ENCODE measurements at places on chromosomes 3 and 15. TPM values are rescaled to one million over a fixed set of nuclear protein-coding genes. Genes with fewer than 3 reads are reported as not detected.

GOLGA8H gene
- 0.64 TPM for total RNA-seq

XCR1 gene
- total RNA-seq: 0.19 TPM

IP6K1 gene
- total RNA-seq: 35.1 TPM

- DNase-seq: no peak
- no peak overlapping the region for H3K4me3 ChIP-seq
- H3K27me3 ChIP-seq: no peaks in the 10 kb centered on the region
- H3K36me3 ChIP-seq: no peaks in the 10 kb centered on the region
- H3K4me1 ChIP-seq: peaks cover 57% of the 10 kb centered on the region
Measured at GRCh38 chr3:184743248-184743647, 31.4 kb upstream of the MAGEF1 start.

KLHL40 gene
- total RNA-seq: not detected

DNA sequence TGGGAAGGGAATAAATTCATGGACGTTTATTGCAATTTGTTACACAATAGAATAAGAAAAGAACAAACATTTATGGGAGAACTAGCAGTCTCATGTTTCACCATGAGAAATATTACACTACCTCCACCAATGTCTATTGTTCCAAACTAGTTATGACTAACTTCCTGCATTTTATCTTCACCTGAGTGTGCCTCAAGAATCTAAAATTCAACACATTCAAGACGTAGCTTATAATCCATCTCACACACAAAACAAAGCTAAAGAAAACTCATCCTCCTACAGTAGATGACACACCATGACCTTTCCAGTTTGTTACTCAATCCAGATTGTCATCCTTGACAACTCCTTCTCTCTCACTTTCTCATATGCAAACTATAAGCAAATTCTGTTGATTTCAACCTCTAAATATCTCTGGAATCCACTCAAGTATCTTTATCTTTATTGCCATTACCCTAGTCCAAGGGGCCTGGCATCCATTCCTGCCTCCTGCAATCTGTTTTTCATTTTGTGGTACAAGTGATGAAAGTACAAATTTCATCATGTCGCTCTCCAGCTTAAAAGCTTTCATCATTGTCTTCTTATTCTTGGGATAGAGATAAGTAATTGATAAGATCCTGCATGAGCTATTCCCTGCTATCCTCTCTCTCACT is 229.9 kb downstream of the NR2F2 start:
- H3K27ac ChIP-seq: no peak overlapping the region
- H3K4me3 ChIP-seq: no peak overlapping the region
- no peaks in the 10 kb centered on the region for H3K4me1 ChIP-seq
- DNase-seq: no peak

- no peaks in the 10 kb centered on the region for H3K27me3 ChIP-seq
- no peak overlapping the region for H3K27ac ChIP-seq
- DNase-seq: no peak
- H3K4me1 ChIP-seq: no peaks in the 10 kb centered on the region
- H3K36me3 ChIP-seq: no peaks in the 10 kb centered on the region
- H3K4me3 ChIP-seq: no peak overlapping the region
Measured at GRCh38 chr3:2535206-2535605, 436.5 kb downstream of the CNTN4 start.

Measured in esophagus squamous epithelium (tissue), 5 donors.